ENCODE measurements at places on chromosomes 11 and 22.
A peak's percentile ranks its signal among the peaks of the same experiment; 100 is the strongest.

DNA sequence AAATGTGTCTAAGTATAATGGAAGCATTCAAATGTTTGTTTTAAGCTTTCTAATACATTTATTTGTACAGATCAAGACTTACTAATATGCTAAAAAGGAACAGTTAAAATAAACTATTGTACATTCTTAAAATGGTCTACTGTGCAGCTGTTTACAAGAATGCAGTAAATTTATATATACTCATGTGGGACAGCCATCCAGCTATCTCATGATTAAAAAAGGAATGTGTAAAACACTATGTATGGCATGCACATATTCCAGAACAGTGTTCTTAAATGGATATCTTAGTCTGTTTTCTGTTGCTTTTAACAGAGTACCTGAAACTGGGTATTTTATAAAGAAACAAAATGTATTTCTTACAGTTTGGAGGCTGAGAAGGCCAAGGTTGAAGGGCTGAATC is 30.2 kb upstream of the CSTF3 start:
- no peak for DNase-seq

DNA sequence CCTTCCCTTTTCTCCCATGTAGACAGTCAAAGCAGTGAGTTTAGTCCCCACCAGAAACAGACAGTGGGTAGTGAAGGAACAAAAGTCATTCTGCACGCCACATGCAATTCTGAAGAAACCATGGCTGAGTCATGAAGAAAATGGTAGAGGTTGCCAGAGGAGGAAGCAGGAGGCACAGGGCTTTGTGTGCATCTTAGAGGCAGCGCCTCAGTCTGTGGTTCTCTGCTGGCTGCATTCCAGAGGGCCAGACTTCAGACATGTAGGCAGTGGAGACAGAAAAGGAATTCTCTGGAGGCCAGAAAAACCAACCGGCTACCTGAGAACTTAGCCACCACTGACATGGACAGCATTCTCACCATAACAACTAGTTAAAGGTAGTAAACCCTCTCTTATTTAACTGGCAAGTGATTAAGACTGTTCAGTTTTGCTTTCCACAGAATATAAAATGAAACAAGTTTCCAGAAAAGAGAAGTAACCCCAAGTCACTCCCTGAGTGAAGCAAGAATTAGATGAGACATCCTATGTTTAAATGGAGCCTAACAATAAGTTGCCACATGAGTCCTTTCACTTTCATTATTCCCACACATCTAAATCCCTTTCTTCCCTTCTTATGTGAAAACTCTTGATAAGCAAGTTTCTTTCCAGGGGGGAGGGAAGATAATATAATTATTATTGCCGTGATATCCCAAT is 556.1 kb downstream of the SOX6 start:
- no peak for DNase-seq

DNA sequence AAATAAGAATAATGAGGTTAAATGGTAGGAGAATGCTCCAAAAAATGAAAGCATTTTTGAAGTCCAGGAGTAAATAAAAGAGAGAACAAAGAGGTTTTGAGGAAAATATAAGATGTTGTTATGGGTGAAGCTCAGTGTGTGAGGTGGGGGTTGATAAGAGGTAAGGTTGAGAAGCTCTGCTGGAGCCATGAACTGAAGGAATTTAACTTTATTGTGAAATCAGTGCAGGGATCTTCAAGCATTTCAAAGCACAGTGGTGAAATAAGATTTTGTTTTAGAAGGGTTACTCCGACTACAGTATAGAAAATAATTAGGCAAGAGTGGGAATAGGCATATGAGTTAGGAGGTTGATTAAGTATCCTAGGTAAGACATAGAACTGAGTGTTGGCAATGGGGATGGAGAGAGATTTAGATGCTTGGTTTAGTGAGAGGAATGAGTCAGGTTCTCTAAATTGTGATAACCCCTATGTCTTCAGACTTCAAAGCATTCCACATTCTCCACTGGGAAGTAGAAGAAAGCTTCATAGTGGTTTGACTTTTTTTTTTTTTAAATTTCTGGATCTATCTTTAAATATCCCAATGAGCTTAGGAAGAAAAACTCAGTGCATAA is 403.2 kb downstream of the AASDHPPT start:
- DNase-seq, result no peak

GRCh38 chr11:66842501-66842895 is 743 bp upstream of the RCE1 start:
- no peak for DNase-seq

DNA sequence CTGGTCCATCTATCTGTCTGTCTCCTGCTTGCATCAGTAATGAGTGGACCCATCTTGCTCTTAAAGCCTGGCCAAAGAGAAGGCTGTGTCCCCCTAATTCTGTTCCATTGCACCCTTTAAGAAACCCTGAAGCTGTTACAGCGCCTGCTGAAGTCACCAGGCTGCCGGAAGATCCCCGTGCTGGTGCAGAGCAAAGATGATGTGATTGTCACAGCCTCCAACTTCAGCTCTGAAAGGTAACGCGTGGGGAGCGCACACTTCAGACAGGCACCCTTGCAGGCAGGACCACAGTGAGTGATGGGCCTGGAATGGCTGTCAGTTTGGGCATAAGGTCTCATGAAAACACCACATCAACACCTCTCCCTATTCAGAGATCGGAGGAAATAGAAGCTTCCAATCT is 18.4 kb downstream of the GTPBP1 start:
- DNase-seq, result no peak

DNA sequence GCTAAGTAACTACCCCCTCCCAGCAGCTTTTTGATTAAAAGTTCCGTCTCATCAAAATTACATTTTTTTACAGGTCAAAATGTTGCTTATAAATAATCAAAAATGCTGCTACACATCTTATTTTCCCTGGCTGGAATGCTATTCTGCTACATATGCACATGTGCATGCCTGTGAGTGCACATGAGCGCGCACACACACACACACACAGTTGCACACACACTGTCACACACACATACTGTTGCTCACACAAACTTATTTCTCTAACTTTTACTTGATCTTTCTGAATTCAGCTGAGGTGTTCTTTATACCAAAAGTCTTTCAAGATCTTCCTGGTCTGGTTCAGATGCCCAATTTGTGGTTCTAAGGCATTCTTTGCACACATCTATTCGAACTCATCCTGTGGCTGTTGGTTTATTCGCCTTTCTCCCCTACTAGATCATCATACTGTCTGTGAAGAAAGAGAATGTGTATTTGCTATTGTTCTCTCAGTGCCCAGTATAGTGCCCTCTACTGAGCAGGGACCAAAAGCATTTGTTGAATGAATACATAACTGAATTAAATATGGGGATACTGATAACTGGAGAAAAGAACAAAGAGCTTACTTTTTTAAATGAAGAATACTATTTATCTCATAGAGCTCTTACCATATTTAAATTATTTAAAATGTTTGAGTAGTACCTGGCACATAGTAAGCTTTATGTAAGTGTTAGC is 68.1 kb upstream of the CCDC179 start:
- no peak for DNase-seq

GRCh38 chr11:34948696-34949095 is 32.3 kb downstream of the PDHX start:
- DNase-seq, result no peak

DNA sequence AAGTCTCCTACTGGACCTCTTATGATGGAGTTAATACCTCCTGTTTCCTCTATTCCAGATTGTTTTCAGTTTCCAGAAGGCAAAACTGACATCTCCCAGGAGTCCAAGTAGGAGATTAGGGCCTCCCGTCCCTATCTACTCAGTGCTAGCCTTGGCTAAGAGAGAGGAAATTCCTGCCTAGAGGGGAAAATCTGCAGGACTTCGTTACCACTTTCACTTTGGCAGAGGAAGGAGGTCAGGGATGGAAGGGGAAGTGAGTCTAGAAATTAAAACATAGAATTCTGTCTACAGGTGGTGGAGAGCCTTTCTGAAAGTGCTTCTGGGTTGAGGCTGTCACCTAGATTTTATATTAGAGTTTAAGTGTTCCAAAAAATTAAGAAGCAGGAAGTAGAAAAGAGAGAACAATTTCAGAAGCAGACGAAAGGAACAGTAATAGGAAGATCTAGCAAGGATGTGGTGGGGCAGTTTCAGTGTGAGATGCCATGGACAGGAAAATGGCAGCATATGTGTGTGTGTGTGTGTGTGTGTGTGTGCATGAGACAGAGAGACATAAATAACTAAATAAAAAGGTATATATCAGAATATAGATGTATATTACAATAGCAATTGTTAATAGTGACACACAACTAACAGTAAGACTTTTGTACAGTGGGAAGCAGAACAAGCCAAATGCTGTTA is 2.4 kb upstream of the TRIM68 start:
- DNase-seq, result peak; percentile 11

GRCh38 chr11:108196901-108197300 is 25.5 kb downstream of the NPAT start:
- DNase-seq, result no peak

- DNase-seq, result no peak
Measured at GRCh38 chr11:121412000-121412587, 40.0 kb upstream of the SORL1 start.

- no peak for DNase-seq
Measured at GRCh38 chr11:118921929-118922744, 3.6 kb downstream of the BCL9L start.

DNA sequence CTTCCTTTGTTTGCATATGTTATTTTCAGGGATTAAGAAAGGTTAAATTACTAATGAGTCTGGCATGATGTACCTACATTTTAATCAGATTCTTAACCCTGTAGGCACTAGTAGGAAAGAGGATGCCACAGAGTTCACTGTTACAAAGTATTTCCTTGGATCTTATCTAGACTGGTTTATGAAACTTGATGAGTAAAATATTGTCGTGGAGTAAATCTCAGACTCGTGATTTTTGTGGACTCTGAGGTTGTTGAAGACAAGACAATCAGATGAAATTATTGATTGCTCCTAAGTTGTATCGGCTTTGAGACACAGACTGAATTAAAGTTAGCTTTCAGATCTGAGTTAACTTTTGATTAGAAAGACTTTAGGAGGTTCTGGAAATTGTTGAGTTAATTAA is 6.0 kb downstream of the KMT2A start:
- DNase-seq, result no peak

DNA sequence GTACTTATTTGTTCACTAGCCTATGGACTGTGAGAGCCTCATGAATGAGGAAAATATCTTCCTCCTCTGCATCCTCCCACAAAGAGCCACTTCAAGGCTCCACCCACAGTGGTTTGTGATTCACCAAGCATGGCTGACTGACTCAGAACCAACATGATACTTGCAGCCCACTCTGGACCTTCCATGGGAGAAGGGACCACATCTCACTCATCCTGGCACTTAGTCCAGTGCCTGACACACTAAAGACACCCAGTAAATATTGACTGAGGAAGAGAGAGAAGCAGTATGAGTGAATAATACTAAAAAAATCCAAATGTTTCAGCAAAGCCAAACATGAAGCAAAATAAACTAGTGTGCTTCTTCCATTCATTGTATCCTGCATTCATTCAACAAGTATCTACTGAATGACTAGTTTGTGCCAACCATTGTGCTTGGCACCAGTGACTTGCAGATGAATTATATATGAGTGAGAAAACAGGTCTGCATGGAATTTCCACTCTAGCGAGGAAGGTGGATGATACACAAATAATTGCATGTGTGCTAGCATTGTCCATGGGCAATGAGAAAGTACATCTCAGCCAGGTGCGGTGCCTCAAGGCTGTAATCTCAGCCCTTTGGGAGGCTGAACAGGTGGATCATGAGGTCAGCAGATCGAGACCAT is 54.9 kb upstream of the BLID start:
- DNase-seq, result no peak

GRCh38 chr11:10072142-10072541 is 221.9 kb downstream of the SBF2 start:
- DNase-seq, result no peak

DNA sequence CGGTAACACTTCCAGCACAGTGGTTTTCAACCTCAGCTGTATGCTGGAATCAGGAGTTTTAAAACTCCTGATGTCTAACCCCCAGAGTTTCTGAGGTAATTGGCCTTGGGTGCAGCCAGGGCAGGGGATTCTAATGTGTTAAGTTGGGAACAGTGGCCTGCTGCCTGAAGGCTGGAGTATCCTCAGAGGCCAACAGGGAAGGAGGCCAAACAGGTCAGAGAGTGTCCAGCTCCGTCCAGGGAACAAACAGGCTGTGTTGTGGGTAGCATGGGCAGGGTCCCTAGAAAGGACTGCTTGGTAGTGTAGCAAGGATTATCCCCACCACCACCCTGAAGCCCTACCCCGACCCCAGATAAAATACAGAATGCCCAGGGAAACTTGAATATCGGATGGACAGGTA is 10.8 kb upstream of the DAGLA start:
- DNase-seq, result no peak

DNA sequence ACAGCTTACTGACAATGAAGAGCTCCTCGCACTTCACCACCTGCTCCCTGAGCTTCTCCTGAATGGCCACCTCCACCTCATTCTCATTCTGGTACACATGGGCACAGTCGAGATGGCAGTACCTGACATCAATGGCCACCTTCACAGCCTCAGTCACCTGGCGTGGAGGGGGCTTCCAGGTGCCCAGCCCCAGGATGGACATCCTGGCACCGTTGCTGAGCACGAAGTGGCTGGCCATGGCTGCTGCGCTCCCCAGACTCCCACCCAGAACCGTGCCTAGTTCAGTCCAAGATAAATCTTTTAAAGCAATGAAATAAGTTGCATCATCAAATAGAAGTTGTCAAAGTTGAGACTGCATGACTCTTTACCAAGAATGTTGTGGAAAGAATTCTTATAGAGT is 128.1 kb upstream of the SOX6 start:
- no peak for DNase-seq

DNA sequence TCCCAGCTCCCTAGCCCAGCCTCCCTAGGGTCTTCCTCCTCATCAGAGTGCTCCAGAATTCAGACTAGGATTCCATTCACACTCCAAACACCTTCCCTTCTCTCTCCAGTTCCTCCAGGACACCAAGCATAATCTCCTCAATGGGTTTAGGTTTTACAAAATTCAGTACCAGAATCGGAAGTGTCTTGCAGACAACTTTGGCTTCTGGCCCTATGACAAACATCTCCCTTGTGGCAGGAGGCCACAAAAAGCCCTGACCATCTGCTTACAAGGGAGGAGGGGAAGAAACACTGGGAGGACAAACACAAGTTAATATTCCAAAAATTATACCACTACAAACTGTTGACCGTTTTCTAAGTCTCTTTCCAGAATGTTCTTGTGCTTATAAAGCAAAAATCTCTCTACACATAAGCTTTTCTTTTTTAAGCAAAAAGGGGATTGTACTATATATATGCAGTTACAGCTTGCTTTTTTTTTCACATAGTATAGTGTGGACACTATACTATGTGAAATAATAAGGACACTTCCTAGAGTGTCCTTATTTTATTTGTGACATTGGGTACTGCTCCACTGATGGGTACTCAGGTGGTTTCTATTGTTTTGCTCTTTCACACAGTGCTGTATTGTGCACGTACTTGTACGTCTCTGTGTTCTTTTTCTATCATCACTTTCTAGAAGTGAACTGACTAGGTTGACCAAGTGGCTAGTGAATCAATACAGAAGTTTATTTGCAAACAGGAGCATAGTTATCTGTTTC is 78.7 kb downstream of the BDNF start:
- DNase-seq, result no peak

DNA sequence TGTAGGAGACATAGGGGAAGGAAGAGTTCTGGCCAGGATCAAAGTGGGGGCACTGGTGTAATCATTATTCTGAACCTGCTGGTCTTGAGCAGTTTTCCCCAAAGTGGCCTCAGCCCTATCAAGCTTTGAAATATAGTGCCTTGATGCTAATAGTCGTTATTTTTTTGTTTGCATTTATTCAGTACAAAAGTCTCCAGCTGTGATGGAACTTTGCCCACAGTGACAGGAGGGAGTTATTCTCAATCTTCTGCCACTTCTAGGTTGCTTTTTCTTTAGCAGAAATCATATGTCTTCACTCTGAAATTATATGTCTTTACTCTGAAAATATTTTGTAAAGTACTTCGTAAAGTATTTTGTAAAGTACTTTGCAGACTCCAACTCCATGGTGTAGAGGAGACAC is 93.1 kb downstream of the FAT3 start:
- DNase-seq, result no peak

All from activated naive CD4-positive, alpha-beta T cell treated with anti-CD3 and anti-CD28 coated beads, Interleukin-2, amount 50 U/mL, for 72 hours (primary cell).